ENCODE measurements at places on chromosomes 5 and 9.

DNA sequence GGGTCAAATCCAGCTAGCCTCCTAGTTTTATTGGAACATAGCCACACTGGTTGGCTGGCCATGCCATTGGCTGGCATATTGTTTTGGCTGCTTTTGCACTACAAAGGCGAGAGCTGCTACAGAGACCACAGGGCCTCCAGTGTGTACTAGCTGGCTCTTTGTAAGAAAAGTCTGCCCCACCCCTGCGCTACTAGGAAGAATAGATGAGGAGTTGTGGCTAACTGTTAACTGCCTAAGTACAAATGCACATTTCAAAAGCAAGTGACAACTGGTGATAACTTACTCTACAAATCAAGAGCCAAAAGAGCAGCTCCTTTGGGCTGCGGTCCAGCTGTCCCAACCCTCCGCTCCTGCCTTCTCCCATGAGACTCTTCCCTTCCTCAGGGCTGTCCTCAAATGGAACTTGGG is 63.9 kb downstream of the SERINC5 start:
- DNase-seq, result no peak

- DNase-seq, result no peak
Measured at GRCh38 chr5:12399868-12400267, 495.6 kb upstream of the CTNND2 start.

DNA sequence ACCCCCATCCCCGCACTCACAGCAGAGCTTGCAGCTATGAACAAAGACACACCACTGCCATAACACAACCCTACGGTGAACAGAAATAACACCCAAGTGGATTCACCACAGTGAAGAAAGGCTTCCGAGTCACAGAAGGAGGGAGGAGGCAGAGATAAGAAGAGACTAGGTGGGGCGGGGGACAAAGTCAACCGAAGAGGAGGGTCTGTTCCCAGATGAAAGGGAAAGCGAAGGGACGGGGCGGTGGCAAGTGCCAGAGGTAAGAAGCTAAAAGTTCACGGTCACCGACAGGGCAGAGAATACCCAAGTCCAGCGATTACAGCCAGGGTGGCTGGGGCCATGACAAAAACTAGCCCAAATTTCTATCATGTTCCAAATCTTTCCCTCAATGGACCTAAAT is 21.0 kb downstream of the EPB41L4B start:
- DNase-seq, result no peak

DNA sequence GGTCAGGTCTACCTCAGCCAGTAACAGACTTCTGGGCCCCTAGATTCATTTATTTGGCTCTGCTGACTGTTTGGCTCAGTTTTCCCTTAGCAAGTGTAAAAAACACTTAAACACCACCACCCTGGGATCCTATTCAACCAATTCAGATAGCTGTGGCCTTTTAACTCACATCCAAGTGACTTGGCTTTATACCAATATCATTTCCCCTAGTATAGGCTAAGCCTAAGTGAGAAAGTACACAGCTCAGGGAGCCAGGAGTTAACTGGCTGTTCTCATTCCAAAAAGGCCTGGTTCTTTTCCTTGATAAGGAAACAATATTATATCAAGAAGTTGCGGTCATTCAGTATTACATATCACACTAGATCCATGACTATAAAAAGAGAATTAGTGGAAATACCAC is 163.5 kb downstream of the ARL15 start:
- no peak for DNase-seq

- DNase-seq, result no peak
Measured at GRCh38 chr9:136531904-136532798, 13.7 kb downstream of the NOTCH1 start.

GRCh38 chr5:36722900-36723299 is 116.5 kb downstream of the SLC1A3 start:
- DNase-seq, result no peak

- no peak for DNase-seq
Measured at GRCh38 chr5:81398741-81399140, 4.8 kb upstream of the ACOT12 start.

GRCh38 chr9:18759827-18760226 is 273.2 kb downstream of the SAXO1 start:
- DNase-seq, result no peak

GRCh38 chr5:82365744-82366228 is 87.6 kb upstream of the RPS23 start:
- no peak for DNase-seq

- no peak for DNase-seq
Measured at GRCh38 chr9:106883030-106883429, 20.1 kb downstream of the ZNF462 start.

DNA sequence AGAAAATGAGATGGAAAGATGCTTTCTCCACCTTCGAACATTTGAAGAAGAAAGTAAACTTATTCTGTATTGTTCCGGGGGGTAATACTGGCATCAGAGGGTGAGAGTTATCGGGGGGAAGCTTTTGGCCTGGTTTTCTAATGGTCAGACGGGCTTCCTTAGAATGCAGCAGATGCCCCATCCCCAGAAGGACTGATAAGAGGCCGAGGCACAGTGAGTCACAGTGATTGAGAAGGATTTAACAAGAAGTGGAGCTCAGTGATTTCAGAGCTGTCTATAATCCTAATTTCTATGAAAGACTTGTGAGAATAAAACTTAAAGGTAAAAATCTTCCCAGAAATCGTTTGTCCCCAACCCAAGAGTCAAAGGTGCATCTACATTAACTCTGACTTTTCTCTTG is 123.9 kb downstream of the DOCK8 start:
- DNase-seq, result no peak

- no peak for DNase-seq
Measured at GRCh38 chr5:61563401-61563800, 231.3 kb downstream of the ZSWIM6 start.

GRCh38 chr5:156963125-156963524 is at the start of gene TIMD4:
Gene TIMD4, minus strand, starts transcription at chr5:156963226. Its CDS starts 28 bp downstream, at chr5:156963198.
- no peak for DNase-seq

DNA sequence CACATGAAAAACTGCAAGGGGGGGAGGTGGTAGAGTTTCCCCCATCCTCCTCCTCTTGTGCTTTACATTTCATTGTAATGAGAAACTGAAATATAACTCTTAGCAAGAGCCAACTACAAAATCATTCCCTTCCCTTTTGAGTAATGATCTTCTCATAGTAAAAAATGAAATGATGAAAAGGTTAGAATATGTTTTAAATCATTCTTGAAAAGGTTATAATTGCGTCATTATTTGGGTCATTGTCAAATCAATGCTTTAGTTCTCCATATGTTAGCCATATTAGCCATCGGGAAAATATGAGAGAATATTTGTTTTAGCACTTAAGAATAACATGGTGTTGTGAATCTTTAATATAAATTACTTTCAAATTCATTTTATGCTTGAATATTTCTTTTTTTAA is 1185.0 kb upstream of the CDH18 start:
- DNase-seq, result no peak

DNA sequence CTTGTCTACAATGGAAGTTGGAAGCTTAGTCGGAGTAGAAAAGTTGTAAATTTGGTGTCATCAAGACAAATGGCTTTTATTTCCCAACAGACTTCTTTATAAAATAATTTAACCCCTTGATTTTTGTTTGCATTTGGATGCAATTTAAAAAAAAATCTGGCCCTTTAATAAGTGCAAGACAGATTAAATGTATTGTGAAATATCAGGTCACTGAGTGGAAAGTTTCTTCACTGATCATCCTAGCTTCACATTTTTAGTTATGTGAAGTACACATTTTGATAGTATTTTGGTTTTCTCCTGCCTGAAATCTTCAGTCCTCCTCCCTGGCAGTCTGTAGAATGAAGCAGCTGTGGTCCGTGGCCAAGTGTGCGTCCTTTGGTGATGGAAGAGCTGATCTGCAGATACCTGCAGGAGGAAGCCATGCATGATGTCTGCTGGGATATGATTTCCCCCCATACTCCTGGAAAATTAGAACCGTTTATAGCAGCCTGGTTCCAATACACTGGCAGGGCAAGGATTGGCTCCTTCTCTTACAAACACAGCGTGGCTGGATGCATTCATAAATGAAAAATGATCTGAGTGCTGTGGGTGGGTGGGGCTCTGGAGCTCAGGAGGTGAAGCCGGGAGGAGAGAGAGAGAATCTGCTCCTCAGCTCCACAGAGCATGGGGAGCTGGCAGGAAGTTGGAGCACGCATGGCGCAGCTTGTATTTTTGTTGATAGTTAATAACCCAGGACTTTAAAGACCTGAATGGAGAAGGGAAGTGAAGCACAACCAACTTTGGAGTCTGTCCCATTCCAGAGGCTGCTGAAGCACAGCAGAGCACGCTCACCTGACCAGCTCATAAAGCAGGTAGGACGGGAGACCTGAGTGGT is 238.4 kb downstream of the GOLPH3 start:
- DNase-seq, result no peak

- no peak for DNase-seq
Measured at GRCh38 chr9:115668521-115668920, 485.1 kb upstream of the PAPPA start.

DNA sequence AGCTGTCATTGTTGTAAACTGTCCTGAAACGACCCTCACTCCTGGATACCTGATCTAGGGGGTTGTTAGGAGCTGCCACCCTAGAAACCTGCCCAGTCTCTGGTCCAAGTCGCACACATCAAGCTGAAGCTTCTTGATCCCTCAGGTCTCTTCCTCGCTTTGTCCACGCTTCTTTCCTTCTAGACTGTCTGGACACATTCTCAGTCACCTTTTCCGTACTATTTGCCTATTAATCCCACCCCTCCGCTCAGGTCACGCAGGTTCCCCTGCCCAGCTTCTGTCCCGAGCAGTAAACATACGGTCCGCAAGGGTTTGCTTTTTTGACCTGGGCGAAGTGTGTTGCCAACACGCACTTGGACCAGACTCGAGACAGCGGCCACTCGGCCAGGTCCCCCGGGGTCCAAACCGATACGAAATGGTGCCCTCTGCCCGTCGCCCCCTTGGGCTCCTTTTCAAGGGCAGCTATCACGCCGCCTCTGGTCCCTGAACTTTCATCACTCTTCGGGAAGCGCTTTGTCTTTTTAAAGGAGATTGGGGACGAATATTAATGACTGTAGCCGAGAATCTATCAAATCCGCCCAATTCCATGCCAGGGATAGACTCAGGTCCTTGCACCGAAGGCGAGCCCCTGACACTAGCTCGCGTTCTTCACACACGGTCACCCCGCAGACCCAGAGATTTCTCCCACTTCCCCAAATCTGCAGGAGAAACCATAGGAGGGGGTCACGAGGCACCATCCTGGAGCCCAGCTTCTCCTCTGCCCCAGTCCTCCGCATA is 814 bp downstream of the PLCXD3 start:
- no peak for DNase-seq

DNA sequence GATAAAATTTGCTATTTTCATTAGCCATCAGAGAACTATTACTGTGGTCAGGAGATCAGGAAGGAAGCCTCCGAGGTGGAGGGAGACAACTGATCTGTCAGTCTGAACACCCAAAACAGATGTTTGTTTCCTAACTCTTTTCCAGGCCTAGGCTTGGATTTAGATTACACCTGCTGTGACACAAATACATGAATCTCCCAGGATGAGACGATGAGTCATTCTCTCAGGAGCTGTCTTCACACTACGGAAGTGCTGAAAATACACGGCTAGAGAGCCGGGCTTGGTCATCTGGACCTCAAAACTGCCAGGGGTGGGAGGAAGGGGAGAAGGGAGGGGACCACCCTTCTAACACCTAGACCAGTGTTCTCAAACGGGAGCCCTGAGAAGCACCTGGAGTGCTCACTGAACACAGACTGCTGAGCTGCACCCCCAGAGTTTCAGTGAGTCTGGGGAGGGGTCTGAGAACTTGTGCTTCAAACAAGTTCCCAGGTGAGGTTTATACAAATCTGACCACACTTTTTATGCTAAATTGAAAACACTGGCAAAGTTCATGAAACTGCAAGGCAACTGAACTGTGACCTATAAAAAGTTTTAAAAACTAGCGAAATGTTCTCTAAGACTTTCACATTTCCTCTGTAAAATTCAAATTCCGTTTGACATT is 80.3 kb upstream of the EQTN start:
- DNase-seq, result no peak

GRCh38 chr5:43699910-43700309 is 96.9 kb downstream of the NNT start:
- no peak for DNase-seq

DNA sequence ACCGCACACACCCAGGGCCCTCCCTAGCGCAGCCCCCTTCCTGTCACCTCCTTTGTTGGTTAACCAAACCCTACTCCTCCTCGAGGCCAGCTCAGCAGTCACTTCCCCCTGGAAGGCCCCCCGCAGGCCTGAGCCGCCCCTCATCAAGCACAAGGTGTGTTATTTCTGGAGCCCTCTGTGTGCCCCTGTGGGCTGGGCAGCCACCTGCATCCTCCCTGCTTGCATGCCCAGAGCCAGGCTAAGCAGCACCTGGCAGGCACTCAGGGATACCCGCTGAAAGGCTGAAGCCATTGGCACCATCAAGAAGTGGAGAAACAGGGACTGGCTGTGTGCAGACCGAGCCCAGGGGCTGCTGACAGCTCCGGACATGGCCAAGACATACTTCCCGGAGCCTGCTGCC is 121.8 kb downstream of the ZNF354C start:
- DNase-seq, result no peak

DNA sequence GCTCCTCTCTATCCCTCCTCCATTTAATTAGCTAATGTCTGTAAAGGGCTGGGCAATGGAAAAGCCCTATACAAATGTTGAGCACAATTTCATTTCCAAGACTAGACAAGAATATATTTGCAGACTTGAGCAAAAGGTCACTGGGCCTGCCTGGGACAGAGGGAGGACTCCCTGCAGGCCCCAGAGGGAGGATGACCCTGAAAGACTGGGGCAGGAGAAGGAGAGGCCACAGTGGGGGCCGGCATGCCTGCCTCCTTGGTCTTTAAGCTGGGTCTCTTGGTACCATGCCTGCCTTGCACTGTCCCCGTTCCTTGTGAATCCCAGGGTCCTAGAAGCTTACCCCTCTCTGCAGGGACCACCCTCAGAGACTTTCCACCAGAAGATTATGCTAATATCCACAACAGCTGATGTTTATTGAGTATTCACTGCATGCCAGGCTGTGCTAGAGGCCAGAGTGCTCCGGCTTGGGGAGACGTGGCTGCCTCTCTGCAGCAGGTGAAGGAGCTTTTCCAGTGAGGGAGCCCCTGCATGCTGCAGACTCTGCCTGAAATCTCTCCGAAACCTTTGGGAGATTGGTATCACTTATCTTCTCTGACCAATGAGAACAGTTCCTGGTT is 72.7 kb upstream of the HSPA9 start:
- DNase-seq, result no peak

GRCh38 chr9:92969516-92970466 is 22.5 kb downstream of the FGD3 start:
- DNase-seq, result no peak

- no peak for DNase-seq
Measured at GRCh38 chr5:20833081-20833627, 845.2 kb upstream of the CDH18 start.

DNA sequence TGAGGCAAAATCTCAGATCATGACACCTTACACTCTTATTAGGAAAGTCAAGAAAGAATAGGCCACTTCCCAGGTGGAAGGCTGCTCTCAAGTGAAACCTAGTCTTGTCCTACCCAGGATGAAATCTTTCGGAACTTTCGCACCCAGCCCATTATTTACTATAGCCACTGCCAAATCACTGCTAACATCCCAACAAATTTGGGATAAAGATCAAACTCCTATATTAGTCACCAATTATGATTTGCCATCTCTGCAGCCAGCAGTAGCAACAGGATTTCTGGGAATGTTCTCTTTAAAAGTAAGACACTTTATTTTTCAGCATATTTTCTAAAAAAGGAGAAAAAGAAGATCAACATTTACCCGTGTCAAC is 224.6 kb downstream of the GAS1 start:
- DNase-seq, result no peak
